Anterior cingulate cortex (tissue), 58 donors: ENCODE measurements at places on chromosomes 16 and 17.

DNA sequence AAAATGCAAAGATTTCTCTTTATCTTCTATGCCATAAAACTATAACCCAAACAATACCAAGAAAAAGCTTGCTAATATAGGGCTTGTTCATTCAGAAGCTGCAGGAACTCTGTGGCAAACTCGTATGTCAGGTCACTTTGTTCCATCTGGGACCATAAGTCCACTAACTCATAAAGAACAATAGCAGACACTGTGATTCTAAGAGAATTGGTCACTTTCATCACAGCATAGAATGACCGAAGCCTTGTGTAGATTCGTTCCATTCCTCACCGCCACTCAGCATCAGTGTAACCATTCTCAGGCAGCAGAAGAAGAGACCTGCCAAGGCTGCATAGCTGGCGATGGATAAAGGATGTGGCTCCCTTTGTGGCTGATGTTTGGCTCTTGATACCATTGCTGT is 30.3 kb upstream of the VAT1L start:
- DNase-seq, result no peak

GRCh38 chr17:4188076-4188475 is 45.1 kb downstream of the CYB5D2 start:
- no peak for DNase-seq

GRCh38 chr16:51172368-51172767 is 21.3 kb upstream of the SALL1 start:
- DNase-seq, result no peak

- DNase-seq, result no peak
These were observed 879 bp downstream of the SOCS1 start for GRCh38 chr16:11254913-11255736.

- DNase-seq, result no peak
These were observed 43.8 kb downstream of the TBCD start for GRCh38 chr17:82795615-82796014.

DNA sequence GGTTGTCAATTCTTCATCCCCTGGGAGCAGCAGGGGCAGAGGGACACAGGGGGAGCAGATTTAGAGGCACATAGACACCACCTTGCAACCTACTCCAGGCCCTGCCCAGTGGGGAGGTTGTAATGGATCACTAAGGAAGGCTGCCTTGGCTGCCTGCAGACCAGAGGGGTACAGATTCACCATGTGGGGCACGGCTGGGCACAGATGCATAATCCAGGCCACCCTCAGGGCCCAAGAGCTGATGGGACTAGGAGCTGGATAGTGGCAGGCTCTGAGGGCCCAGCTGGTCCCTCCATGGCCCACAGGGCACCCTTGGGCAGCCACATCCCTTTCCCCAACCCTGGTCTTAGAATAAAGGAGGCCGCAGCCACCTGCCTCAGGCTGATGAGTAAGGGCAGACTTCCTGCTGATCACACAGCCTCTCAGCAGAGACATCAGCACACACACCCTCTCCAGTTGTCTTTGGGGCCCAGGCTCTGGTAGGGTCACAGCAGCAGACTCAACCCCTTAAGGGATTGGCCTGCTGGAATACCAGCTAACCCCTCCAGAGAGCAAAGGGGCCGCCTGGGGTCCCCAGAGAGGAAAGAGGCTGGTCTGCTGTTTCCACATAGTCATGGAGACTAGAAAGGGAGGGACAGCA is 224.9 kb downstream of the GSG1L start:
- no peak for DNase-seq
